ENCODE measurements at places on chromosomes 1 and 21. TPM values are rescaled to one million over a fixed set of nuclear protein-coding genes. Genes with fewer than 3 reads are reported as not detected.

GRCh38 chr1:83060221-83060620, 938.7 kb downstream of the TTLL7 start:
- no peak for DNase-seq

DNA sequence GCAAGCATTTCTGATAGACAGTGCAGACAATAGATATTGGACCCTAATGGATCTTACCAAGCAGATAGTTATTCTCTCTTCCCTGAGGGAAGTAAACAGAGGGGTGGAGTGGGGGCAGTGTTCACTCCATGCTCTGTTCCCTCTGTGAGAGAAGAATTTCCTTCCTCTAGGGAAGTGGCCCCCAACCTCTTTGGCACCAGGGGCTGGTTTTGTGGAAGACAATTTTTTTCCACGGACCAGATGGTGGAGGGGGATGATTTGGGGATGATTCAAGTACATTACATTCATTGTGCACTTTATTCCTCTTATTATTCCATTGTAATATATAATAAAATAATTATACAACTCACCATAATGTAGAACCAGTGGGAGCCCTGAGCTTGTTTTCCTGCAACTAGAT, 459.9 kb downstream of the ADGRL2 start:
- DNase-seq: no peak

DNA sequence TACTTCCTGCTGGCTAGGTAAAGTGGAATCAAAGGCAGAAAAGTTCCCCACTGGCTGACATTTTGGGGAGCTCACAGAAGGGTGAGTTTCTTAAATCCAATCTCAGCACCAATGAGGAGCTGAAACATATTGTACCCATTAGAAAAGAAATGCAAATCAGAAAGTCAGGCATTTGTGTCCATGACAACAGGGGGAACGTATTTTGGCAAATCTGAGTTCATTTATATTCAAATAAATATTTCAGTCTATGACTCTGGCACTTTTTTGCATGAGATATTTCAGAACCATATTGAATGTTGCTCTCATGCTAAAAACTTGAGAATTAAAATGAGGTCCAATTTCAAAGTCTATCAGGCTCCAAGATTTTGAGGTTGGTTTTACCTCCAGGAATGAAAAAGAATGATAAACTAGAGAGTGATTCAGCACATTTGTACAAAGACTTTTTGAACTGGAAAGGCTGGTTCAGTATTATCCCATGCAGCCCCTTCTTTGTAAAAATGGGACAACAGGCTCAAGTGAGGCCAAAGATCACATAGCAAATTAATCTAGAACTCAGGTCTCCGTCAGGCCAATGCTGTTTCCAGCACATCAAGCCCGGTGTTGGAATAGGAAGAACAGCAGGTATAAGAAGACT, 202.2 kb downstream of the RRAGC start:
- no peak for DNase-seq

- DNase-seq: no peak
Observed at GRCh38 chr1:61462628-61463027, 262.3 kb downstream of the TM2D1 start.

DNA sequence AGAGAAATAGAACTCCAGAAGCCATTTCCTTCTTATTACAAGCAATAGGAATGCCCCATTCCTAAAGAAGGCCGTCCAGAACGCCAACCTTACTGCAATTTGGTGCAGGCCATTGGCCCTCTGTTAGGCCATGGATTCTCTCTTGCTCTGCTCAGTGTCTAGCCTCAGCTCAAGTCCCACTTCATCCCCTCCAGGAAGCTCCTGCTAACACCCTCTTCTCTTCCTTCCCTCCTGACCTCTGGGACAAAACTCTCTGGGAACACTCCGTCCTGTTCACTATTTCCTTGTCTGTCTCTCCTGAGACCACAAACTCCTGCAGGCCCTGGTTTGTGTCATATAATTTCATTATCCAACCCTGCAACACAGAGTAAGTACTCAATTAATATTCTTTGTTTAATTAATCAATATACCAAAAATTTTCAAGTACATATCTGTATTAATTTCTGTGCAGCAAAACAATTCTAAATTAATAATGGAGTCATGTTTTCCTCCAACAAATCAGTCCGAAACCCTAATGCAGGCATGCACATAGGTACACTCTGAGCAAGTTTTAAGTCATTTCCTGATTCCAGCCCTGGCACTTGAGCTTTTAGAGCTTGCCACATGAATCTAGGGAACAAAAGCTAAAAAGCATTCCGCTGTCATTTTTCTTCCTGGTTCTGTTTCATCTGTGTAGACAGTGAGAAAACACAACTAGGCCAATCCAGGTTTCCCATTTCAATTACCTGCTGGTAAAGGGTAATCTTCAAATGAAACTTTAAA, 245.3 kb downstream of the SETD4 start:
- no peak for DNase-seq

DNA sequence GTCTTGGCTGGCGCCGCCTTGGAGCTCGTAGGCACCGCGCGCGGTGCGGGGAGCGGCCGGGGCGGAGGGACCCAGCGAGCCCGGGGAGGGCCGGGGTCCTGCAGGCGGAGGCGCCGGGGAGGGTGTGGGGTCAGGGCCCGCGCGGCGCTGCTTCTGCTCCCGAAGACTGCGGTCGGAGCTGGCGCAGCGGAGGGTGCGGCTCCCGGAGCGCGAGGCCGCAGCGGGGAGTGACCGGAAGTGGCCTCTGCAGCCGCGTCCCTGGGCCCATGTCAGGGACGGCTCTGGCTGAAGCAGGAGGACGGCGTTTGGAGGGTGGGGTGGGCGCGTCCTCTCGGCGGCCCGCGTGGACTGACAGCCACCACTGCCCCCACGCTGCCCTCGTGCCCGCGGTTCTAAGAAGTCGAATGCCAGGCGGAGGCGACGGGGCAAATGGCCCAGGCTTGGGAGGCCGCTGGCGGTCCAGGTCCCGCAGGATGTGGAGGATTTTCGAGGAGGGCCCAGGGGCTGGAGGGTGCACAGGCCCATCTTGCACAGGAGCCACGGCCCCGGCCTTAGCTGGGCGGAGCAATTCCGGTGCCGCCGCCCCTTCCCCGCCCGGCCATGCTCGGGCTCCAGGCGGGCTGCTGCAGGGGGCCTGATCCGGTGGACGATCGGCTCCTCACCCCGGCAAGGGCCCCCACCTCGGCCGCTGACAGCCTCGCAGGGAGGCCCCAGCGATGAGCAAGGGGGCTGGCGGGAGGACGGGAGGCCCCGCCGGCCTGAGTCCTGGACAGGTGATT, 7.7 kb upstream of the ZNF669 start:
- no peak for DNase-seq

DNA sequence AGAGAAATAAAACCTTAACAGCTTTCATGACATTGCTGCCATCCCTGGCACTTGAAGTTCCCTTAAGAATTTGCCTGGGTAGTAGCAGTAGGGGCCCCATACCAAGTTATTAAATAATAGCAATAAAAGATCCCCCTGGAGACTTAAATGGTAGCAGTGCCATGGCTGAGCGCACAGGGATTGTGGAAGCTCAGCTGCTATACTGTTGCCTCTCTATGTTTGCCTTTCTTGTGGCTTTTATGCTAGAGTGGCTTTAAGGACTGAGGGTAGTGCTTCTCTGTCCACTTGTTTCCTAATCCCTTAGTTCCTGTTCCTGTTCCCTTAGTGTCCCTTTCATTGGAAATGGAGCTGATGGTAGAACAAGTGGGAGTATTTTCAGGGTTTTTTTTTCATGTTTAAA, 42.1 kb downstream of the NCF2 start:
- DNase-seq: no peak

GRCh38 chr1:83515578-83516154, 483.3 kb downstream of the TTLL7 start:
- DNase-seq: no peak

- no peak for DNase-seq
Observed at GRCh38 chr1:234676103-234676594, 66.2 kb upstream of the IRF2BP2 start.

DNA sequence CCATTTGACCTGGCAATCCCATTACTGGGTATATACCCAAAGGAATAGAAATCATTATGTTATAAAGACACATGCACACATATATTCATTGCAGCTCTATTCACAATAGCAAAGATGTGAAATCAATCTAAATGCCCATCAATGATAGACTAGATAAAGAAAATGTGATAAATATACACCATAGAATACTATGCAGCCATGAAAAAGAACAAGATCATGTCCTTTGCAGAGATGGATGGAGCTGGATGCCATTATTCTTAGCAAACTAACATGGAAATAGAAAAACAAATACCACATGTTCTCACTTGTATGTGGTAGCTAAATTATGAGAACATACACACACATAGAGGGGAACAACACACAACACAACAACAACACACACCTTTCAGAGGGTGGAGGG, 248.5 kb downstream of the PCP4 start:
- DNase-seq: no peak

- no peak for DNase-seq
Observed at GRCh38 chr1:32249831-32250525, 1.1 kb upstream of the LCK start.

- no peak for DNase-seq
Observed at GRCh38 chr1:55699228-55699627, 484.1 kb upstream of the USP24 start.

DMBX1 gene
- 0.10 TPM for total RNA-seq

DDR2 gene
- 54.4 TPM for total RNA-seq

FUBP1 gene
- 220 TPM for total RNA-seq

MAN1C1 gene
- 9.1 TPM for total RNA-seq

BRDT gene
- total RNA-seq: not detected

PSMD4 gene
- total RNA-seq: 170 TPM

Data from type B pancreatic cell (in vitro differentiated cells).